Placental pericyte (primary cell): ENCODE measurements at places on chromosomes 1 and 21. TPM values are rescaled to one million over a fixed set of nuclear protein-coding genes. Genes with fewer than 3 reads are reported as not detected.

The S100A2 gene
- 1.1 and 2.1 TPM in 2 replicates for total RNA-seq

The ALX3 gene
- not detected in 2 replicates for total RNA-seq

The SPRR2G gene
- total RNA-seq: not detected in 2 replicates

The B4GALT2 gene
- 73.1 and 133 TPM in 2 replicates for total RNA-seq

The SLC30A2 gene
- not detected in 2 replicates for total RNA-seq

The KCNE2 gene
- total RNA-seq: 0.14 TPM in 1 of 2 replicates, not detected in the other
